Stimulated activated CD4-positive, alpha-beta T cell treated with anti-CD3 and anti-CD28 coated beads, Interleukin-1b, Interleukin-23, amount 100 ng/mL, for 4 hours (primary cell): ENCODE measurements at places on chromosomes 4 and X.

GRCh38 chrX:49292400-49293362 lies 10.8 kb upstream of the GAGE10 start:
- DNase-seq, result no peak

DNA sequence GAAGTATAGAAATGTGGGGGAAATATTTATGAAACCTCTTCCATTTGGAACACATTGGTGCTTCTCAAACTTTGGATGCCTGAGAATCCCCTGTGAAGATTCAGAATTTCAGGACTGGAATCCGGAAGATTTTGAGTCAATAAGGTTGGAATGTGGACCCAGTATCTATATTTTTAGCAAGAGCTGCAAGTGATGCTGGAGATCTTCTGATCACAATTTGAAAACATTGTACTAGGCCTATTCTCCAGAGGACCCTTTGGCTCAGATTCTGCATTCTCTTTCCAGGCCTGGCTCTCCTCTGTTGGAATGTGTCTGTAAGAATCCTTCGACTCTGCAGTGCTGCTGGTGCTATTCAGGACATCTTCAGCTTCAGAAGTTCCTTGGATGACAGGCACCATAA lies 2.4 kb upstream of the PKD2 start:
- no peak for DNase-seq

GRCh38 chrX:69307756-69308155 lies 142.5 kb upstream of the PJA1 start:
- no peak for DNase-seq

DNA sequence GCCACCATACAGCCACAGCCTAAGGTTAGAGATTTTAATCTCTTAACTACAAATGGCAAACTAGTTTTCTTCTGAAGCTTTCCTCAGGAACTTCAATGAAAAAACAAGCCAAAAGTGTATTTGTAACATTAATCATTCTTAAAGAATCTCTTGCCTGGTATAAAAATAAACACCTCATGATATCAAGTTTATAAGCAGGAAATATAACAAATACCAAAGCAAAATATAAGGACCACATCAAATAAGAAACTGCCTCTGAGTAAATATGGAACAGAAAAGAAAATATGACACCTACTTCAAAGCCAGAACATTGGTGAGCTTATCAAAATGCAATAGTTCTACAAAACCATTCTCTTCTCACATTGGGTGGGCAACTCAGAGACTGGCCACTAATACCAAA lies 89.9 kb downstream of the GPC4 start:
- no peak for DNase-seq

DNA sequence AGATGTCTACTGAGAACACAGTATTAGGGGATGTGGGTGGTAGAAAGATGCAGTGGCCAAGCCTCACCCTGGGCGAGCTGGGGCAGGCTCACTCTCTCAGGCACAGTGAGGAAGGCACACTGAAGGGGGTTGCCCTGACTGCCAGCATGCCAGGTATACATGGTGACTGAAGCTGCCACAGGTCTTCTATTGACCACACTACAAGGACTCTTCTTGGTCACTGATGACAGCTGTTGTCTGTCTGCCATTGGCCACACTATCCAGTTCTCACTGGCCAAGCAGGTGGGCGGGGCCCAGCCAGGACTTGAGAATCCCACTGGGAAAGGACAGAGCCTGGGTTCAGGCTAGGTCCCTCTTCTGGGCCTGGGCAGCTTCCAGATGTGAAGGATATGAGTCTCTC lies 39.7 kb upstream of the TBC1D14 start:
- no peak for DNase-seq

DNA sequence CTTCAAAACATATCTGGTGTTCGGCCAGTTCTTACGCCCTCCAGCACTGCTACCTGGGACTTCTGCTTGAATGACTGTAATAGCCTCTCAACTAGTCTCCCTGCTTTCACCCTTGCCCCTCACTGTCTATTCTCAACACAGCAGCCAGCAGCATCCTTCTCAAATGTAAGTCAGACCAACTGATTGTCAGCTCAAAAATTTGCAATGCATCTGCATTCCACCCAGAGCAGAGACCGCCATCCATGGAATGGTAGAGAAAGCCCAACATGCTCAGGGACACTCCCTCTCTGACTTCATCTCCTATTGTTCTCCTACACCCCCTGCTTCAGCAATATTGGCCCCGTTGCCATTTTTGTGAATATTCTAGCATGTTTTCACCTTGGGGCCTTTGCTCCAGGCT lies 5.9 kb downstream of the TLR7 start:
- no peak for DNase-seq

- no peak for DNase-seq
Observed at GRCh38 chrX:63581906-63582305, 203.1 kb downstream of the ARHGEF9 start.

GRCh38 chrX:143121477-143121876 lies 95.7 kb downstream of the SPANXN4 start:
- DNase-seq, result no peak

DNA sequence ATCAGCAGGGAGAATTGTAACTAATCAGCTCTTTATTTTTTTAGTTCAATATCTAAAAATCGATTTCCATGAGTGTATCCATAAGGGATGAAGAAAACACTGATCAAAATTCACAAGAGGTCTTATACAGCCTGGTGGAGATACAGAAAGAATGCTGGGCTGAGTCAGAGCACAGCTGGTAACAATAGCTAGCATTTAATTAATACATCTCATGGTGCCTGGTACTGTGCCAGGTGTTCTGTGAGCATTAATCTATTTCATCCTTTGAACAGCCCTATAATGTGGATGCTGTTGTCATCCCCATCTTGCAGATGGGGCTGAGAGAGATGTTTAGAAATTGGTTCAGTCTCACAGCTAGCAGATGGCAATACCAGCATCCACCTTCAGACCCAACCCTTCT lies 250.9 kb upstream of the RPS6KA3 start:
- DNase-seq, result no peak

- no peak for DNase-seq
Observed at GRCh38 chr4:80026100-80026499, 46.9 kb downstream of the ANTXR2 start.

- no peak for DNase-seq
Observed at GRCh38 chr4:123640271-123640670, 243.7 kb downstream of the SPRY1 start.
